ENCODE measurements at places on chromosomes 4 and X. TPM values are rescaled to one million over a fixed set of nuclear protein-coding genes. Genes with fewer than 3 reads are reported as not detected.

Gene USP17L5
- not detected for total RNA-seq

Gene MTNR1A
- not detected for total RNA-seq

Gene ADGRG4
- 0.02 TPM for total RNA-seq

Gene ZBED1
- 11.8 TPM for total RNA-seq

Gene CT45A1
- total RNA-seq = not detected

Gene SNCA
- total RNA-seq = 8.3 TPM

Gene MAGEA12
- total RNA-seq = 15.5 TPM

Gene KDR
- total RNA-seq = 0.42 TPM

Gene GBA3
- total RNA-seq = not detected

Gene NPY2R
- total RNA-seq = not detected

Gene KLHL4
- total RNA-seq = 1.5 TPM

Gene SMARCA1
- 95.1 TPM for total RNA-seq

Gene ENPP6
- total RNA-seq = not detected
